ENCODE measurements at places on chromosomes 6 and 20.

GRCh38 chr6:84748376-84748775 is 16.0 kb downstream of the TBX18 start:
- no peak for DNase-seq

GRCh38 chr6:111173946-111174345 is 86.6 kb downstream of the SLC16A10 start:
- no peak for DNase-seq

DNA sequence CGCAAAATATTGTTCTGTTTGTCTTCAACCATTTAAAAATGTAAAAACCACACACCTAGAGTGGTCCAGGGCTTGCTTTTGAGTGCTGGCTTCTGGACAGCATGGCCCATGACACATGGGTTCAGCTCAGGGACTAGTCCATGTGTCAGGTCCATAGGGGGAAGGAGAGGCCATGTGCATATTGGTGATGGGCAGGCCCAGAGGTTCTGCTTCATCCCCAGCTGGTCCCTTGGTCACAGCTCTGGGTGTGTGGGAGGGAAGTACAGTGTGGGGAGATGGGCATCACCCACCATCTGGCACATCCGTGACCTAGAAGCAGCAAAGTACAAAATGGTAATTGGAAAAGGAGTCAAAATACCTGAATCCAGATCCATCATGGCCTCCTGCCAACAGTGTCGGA is 50.7 kb downstream of the STK35 start:
- no peak for DNase-seq

DNA sequence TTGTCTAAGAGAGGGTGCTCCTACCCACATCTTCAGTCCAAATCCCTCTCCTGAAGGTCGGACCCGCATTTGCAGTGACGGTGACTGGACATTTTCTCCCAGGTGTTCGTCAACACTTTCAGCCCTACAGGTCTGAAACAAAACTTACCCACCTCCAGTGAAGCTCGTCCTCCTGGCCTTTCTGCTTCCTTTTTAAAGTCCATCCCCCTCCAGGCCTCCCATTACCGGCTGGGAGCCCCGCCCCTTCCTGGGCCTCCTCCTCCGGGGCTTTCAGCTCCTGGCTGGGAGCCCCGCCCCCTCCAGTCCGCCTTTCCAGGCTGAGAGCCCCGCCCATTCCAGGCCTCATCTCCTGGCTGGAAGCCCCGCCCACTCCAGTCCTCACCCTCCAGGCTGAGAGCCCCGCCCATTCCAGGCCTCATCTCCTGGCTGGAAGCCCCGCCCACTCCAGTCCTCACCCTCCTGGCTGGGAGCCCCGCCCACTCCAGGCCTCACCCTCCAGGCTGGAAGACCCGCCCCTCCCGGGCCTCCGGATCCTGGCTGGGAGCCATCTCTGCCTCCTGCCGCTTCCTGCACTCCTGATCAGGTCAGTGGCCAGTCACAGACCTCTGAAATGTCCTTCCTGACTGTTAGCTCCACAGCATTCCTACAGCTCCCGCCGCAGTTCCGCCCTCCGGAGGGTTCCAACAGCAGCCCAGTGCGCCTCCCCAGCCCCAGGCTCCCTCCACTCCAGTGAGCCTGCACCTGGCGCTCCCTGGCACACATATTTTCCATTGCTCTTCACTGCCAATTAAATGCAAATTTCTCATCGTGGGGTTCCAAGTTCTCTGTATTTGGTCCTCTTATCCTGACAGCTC is 98.5 kb downstream of the LY86 start:
- DNase-seq = no peak

GRCh38 chr6:154479771-154480639 is 30.5 kb downstream of the CNKSR3 start:
- DNase-seq = no peak

DNA sequence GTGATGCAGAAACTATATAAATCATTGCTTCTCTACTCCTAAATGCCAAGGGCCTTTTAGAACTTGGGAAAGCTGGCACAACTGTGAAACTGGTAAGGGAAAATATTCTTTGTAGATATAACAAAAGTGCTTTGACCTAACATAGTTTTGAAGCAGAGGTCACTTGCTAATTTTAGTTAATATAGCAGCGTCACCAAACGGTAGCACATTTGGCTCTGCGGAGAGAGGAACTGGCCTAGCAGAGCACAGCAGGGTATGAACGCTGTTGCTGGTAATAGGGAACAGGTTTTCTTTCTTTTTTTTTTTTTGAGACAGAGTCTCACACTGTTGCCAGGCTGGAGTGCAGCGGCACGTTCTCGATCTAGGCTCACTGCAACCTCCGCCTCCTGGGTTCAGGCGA is 67.4 kb downstream of the ECT2L start:
- DNase-seq = no peak

DNA sequence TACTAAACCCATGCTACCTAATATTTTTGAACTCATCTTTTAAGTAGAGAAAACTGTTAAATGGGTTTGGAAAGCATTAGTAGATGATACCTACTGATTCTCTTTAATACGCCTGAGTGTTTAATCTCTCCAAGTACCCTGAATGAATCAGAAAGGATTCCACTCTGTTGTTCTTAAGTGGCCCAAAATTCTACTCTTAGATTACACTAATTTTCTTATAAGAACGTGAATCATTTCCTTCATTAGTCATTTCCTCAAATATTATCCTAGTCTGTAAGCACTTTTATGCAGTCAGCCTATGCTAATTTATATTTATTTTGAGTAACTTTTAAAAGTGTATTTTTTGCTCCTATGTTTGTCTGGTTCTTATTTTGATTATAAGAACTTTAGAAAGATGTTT is 380.0 kb downstream of the BTBD9 start:
- no peak for DNase-seq

DNA sequence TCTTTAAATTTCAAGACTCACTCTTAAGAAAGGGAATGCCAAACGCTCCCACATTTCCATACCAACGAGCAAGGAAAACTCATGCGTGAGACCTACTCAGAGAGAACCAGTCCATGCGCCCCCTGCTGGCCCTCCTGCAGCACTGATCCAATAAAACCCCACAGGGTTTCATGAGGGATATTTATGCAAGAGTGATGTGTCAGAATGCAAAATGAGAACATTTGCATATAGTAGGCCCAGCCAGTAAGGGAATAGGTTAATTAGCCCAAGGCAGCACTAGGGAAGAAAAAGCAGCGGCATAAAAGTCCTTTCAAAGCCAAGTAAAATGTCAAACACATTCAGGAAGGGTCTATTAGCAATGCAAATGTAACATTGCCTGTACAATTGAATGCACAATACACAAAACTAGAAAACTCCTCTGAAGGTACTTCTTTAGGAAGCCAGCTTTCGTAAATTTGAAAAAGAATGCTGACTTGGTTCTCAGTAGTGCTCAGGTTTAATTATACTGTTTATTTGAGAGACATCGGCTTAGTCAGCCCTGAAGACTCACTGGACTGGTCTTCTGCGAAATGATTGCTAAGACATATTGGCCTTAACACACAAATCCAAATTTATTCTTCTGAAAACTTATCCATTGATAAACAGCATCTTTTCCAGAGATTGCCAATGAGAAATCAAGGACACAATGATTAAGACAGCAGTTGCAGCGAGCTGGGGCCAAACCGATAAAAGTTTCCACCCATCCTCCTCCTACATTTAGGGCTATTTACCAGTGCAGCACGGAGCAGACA is 93.2 kb downstream of the GMPR start:
- peak; percentile 41 for DNase-seq

GRCh38 chr6:46392294-46392693 is 99.0 kb downstream of the RCAN2 start:
- no peak for DNase-seq

- no peak for DNase-seq
These were observed 99.5 kb downstream of the PHACTR1 start for GRCh38 chr6:12815884-12816600.
